ENCODE measurements at places on chromosomes 1 and 21. TPM values are rescaled to one million over a fixed set of nuclear protein-coding genes. Genes with fewer than 3 reads are reported as not detected.

Gene DYNLT5
- total RNA-seq, result not detected

Gene PCSK9
- not detected for total RNA-seq

Gene C21orf91
- total RNA-seq, result 101 TPM

Gene SELENBP1
- not detected for total RNA-seq

Gene LCE1E
- not detected for total RNA-seq

Gene TMEM51
- not detected for total RNA-seq

Gene ZP4
- total RNA-seq, result not detected

Gene DCST1
- total RNA-seq, result not detected

Gene OLIG1
- not detected for total RNA-seq

Gene FCRL1
- total RNA-seq, result not detected

Gene LORICRIN
- total RNA-seq, result not detected

Gene MX1
- 19.2 TPM for total RNA-seq

GRCh38 chr1:27153549-27153886, 1.4 kb downstream of the SLC9A1 start:
- DNase-seq, result no peak

DNA sequence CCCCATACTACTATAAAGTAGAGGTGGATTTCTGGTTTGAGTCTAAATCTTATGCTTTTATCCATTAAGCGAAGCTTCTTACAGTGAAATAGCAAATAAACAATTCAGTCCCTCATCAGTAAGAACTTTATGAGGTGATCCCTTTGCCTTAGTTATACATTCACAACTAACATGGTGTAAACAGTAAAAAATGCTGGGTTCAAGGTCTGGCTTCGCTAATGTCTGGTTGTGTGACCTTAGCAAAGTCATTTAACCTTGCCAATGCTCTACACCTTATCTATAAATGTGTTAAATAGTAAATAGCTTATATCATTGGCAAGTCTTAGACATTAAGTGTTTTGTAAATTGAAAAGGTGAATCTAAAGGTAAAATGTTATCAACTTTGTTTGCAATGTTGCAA, 475.4 kb downstream of the LMO4 start:
- DNase-seq, result no peak

- DNase-seq, result no peak
These were observed 123.2 kb downstream of the LHX8 start for GRCh38 chr1:75257424-75257823.

GRCh38 chr1:178660461-178660860, 64.6 kb upstream of the RALGPS2 start:
- DNase-seq, result no peak

DNA sequence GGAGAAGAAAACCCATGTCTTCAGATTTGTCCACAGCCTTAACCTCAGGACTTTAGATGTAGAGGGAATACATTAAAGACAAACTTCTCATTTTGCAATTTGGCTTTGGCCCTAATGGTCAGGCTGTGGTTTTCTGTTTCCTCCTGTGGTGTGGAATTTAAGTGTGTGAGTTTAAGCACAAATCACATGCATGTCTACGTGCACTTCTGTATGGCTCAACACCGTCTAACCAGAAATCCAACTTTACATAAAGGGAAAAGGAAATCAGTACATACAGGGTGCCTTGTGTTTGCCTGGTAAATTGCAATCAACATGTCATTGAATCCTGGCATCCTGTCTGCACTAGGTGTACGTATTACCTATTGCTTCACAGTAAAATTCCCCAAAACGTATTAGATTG, 1.2 kb upstream of the ZNF124 start:
- no peak for DNase-seq

- no peak for DNase-seq
These were observed 44.2 kb upstream of the ARHGAP29 start for GRCh38 chr1:94281361-94282142.

DNA sequence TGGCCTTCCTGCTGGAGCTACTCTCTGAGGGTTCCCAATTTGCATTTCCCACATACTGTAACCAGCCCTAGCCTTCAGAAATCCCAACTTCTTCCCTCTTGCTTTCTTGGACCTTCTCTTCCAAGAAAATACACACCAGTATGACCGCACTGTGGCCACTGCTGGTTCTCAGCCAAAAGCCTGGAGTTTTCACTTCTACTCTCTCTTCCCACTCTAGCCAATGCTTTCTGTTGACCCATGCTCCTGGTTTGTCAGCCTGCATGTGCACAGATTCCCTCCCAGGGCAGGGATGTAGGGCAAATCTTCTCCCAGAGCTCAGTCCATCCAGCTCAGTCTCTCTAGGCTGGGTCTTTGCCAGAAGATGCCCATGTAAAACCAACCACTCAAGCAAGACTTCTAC, 664 bp downstream of the SLAMF1 start:
- DNase-seq, result no peak

DNA sequence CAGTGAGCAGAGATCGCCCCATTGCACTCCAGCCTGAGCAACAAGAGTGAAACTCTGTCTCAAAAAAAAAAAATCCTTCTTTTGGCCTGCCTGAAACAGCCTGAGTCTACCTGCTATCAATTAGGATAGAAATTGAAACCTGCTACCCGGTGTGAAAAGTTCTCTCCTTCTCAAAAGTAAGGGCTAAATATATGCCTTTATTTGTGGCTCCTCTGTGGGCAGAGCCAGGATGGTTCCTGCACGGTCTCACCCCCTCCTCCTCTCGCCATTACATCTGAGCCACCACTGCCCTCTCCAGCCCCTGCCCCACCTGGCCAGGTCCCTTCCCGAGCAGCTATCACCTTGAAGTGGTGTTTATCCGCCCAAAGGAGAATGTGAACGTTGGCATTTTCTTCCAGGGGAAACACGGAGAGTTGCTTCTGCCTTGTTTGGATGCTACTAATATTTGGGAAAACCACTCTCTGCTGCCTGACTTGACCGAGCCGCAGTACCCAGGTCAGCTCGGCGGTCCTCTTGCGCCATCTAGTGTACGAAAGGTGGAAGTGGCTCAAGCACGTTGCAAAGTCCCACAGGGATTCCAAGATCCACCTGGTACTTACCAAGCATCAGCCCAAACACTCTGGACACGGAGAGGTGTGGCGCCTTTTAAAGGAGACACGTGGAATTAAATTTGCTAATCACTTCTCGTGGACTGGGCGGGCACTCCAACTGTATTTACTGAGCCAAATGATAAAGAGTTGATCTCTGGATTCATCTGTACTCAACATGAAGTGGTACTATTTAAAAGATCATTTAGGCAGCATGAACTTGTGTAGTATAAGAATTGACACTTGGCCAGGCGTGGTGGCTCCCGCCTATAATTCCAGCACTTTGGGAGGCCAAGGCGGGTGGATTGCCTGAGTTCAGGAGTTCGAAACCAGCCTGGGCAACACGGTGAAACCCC, 31.9 kb downstream of the SETD4 start:
- peak; percentile 83 for DNase-seq

- no peak for DNase-seq
These were observed 1.5 kb downstream of the RO60 start for GRCh38 chr1:193060938-193061337.

- DNase-seq, result no peak
These were observed 112.1 kb upstream of the SLC45A1 start for GRCh38 chr1:8205771-8206170.

- DNase-seq, result no peak
These were observed 550 bp downstream of the ARHGEF16 start for GRCh38 chr1:3454811-3455618.

DNA sequence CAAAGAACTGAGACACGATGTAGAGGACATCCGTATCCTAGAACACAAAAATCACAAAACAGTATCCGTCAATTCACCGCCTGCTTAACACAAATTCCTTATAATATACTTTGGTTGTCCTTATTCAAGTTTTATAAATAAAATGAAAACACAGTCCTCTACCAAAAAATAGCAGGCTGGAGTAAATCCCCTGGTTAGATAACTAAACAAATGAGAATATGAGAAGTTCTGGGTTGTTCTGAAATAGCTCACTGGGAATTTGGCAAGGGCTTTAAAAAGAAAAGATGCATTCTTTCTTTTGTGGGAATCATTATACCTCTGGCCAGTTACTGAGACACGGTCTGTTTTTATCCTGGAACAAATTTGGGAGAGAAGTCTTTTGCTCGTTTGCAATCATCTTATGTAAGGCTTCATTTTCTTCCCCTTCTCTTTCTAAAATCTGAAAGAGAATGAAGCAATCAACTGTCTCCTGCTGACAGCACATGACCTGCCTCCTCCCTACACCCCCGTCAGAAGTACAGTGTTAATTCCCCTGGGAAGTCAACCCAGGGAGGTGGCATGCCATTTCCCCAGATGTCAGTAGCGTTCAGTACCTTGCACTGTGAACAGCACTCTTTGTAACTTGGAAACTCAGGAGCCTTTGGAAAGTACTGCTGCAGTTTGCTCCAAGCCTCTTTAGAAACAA, 37.1 kb upstream of the RAP1GAP start:
- no peak for DNase-seq

- no peak for DNase-seq
These were observed 54.0 kb downstream of the KIAA0040 start for GRCh38 chr1:175138579-175138978.

GRCh38 chr1:203371288-203371687, 20.4 kb upstream of the FMOD start:
- DNase-seq, result no peak

- DNase-seq, result no peak
These were observed 441.7 kb downstream of the PRDM2 start for GRCh38 chr1:14141656-14142055.

DNA sequence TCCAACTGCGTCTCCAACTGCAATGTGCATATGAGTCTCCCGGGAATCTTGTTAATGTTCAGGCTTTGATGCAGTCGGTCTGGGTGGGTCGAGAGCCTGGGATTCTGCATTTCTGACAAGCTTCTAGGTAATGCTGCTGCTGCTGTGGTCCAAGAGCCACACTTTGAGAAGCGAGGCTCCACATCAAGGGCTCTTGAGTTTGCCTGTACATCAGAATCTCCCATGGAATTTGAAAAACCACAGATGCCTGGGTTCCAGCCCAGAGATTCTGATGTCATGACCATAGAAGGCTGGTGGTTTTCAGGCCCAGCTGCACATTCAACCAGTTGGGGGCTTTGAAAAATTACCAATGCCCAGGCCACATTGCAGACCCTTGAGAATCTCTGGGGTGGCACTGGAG, 93.9 kb upstream of the TARDBP start:
- no peak for DNase-seq

Data from natural killer cell treated with Interleukin-12 subunit alpha and Interleukin-12 subunit beta and Interleukin-15 and Interleukin-18, amount 100 ng/mL, for 72 hours (primary cell).